Esophagus muscularis mucosa (tissue), 4 donors: ENCODE measurements at places on chromosomes 4 and X. TPM values are rescaled to one million over a fixed set of nuclear protein-coding genes. Genes with fewer than 3 reads are reported as not detected.

DNA sequence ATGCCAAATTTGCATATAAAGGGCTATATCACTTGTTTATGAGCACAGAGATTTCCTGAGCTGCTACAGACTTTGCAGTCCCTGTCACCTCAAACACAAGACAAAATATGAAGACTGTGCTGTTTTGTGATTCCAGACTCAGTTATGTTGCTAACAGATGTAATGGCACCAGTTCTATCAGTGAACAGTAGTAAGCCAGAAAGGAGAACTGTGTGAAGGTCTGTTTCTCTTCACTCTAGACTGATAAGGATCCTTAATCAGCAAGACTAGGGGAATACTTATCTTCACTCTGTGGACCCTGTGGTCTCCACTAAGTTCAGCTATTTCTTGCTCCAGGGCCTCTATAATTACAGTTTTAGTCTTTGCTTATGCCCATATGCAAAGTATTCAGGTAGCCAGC is 82.7 kb downstream of the ANXA5 start:
- no peak overlapping the region for H3K4me3 ChIP-seq
- no peaks in the 10 kb centered on the region for H3K36me3 ChIP-seq
- H3K27me3 ChIP-seq, result no peaks in the 10 kb centered on the region
- no peaks in the 10 kb centered on the region for H3K4me1 ChIP-seq

The CSAG2 gene
- total RNA-seq, result not detected

DNA sequence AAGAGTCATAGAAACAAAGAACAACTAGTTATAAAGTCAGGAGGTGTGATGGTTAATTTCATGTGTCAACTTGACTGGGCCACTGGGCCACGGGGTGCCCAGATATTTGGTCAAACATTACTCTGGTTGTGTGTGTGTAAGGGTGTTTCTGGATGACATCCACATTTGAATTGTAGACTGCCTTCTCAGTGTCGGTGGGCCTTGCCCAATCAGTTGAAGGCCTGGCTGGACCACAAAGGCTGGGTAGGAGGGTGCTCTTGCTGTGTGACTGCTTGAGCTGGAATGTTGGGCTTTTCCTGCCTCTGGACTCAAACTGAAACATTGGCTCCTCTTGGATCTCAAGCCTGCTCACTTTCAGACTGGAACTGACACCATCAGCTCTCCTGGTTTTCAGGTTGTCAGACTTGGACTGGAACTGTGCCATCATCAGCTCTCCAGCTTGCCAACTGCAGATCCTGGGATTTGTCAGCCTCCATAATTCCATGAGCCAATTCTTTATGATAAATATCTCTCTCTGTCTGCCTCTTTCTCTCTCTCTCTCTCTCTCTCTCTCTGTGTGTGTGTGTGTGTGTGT is 41.4 kb downstream of the CLDN34 start:
- H3K27me3 ChIP-seq, result no peaks in the 10 kb centered on the region
- H3K36me3 ChIP-seq, result no peaks in the 10 kb centered on the region
- no peak overlapping the region for H3K4me3 ChIP-seq
- no peak overlapping the region for H3K27ac ChIP-seq
- peaks cover 19% of the 10 kb centered on the region for H3K4me1 ChIP-seq

The KIAA1210 gene
- not detected for total RNA-seq

The GK gene
- 5.7 TPM for total RNA-seq

GRCh38 chrX:2263203-2263602 is 237.6 kb downstream of the DHRSX start:
- H3K27me3 ChIP-seq, result no peaks in the 10 kb centered on the region
- H3K4me1 ChIP-seq, result peaks cover 10% of the 10 kb centered on the region
- no peak for DNase-seq
- H3K4me3 ChIP-seq, result no peak overlapping the region
- H3K27ac ChIP-seq, result no peak overlapping the region

DNA sequence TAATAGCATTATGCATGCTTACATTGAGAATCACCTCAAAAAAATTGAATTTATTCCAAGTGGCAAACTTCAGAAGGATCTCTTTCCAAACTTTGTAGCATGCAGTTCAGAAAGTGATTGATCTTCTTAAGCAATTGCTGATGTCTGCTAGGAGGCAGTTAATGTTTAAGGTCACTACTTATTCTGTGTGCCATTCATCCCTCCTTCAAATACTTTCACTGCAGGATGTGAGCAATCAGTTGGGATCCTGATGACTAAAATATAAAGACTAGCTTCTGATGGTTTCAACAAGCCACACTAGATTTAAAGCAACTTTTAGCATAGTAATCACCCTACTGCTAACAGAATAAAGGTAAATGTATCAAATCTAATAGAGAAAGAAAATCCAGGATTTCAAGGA is 414.1 kb downstream of the ADGRL3 start:
- no peaks in the 10 kb centered on the region for H3K36me3 ChIP-seq
- H3K4me1 ChIP-seq, result no peaks in the 10 kb centered on the region
- no peak overlapping the region for H3K4me3 ChIP-seq
- no peaks in the 10 kb centered on the region for H3K27me3 ChIP-seq

- H3K4me3 ChIP-seq, result no peak overlapping the region
- H3K27me3 ChIP-seq, result no peaks in the 10 kb centered on the region
- no peak overlapping the region for H3K27ac ChIP-seq
- H3K4me1 ChIP-seq, result no peaks in the 10 kb centered on the region
- no peak for DNase-seq
These were observed 249.9 kb upstream of the MAB21L2 start for GRCh38 chr4:150332086-150332485.

DNA sequence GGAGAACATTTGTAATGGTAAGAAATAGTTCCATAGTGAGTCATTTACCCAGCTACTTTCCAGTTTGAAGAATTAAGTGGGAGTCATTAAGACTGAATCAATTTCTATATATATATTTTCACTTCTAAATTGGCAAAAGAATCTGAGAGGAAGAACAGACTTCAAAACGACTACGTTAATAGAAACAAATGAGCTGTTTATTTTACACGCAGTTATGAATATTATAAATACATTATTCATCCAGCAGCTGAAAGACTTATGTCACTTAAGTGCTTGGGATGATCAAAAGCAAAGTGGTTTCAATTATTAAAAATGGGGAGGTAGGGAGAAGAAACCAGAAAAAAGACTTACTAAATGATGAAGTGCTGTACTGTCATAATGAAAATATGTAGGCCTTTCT is 260.5 kb upstream of the DDX53 start:
- no peak overlapping the region for H3K4me3 ChIP-seq
- no peaks in the 10 kb centered on the region for H3K36me3 ChIP-seq
- H3K4me1 ChIP-seq, result peaks cover 14% of the 10 kb centered on the region
- no peaks in the 10 kb centered on the region for H3K27me3 ChIP-seq
